ENCODE measurements at places on chromosomes 6 and 20. TPM values are rescaled to one million over a fixed set of nuclear protein-coding genes. Genes with fewer than 3 reads are reported as not detected.

Gene MYMX
- polyA plus RNA-seq = not detected

DNA sequence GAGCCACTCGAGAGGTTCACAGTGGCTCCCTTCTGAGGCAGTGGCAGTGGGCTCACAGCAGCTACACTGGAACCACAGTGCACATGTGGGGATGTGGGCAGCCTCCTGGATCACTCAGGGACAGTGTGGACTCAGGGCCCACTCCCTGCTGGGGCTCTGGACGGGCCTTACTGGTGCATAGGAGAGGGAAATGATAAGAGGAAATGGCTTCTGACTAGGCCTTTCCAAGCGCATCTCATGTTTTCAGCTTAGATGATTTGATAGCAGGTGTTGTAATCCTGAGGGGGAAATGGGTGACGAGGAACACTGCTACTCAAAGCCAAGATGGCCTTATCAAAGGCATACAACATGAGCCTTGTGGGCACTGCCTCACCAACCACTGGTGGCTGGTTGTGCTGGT, 44.0 kb downstream of the PANK2 start:
- peaks cover 11% of the 10 kb centered on the region for H3K4me1 ChIP-seq
- no peaks in the 10 kb centered on the region for H3K36me3 ChIP-seq
- H3K27ac ChIP-seq = peak overlapping the region; percentile 44
- no peaks in the 10 kb centered on the region for H3K27me3 ChIP-seq
- peak overlapping the region; percentile 45 for H3K4me3 ChIP-seq

- H3K36me3 ChIP-seq = no peaks in the 10 kb centered on the region
- H3K4me1 ChIP-seq = no peaks in the 10 kb centered on the region
- H3K4me3 ChIP-seq = no peak overlapping the region
- no peaks in the 10 kb centered on the region for H3K27me3 ChIP-seq
- no peak for DNase-seq
These were observed 116.6 kb downstream of the QRSL1 start for GRCh38 chr6:106745824-106746582.

- no peaks in the 10 kb centered on the region for H3K4me1 ChIP-seq
- H3K36me3 ChIP-seq = no peaks in the 10 kb centered on the region
- H3K27me3 ChIP-seq = no peaks in the 10 kb centered on the region
- no peak overlapping the region for H3K4me3 ChIP-seq
These were observed 73.6 kb downstream of the NDUFAF5 start for GRCh38 chr20:13858439-13858838.

- H3K4me3 ChIP-seq = peak overlapping the region; percentile 93
- H3K27me3 ChIP-seq = no peaks in the 10 kb centered on the region
- H3K27ac ChIP-seq = peak overlapping the region; percentile 99
- DNase-seq = no peak
- H3K4me1 ChIP-seq = peaks cover 14% of the 10 kb centered on the region
These were observed 1.6 kb upstream of the REV3L start for GRCh38 chr6:111484633-111484930.

Gene HLA-DRA
- 7.8 TPM for polyA plus RNA-seq

GRCh38 chr6:149843051-149843633, 21.0 kb downstream of the LRP11 start:
- H3K27me3 ChIP-seq = no peaks in the 10 kb centered on the region
- no peaks in the 10 kb centered on the region for H3K36me3 ChIP-seq
- no peaks in the 10 kb centered on the region for H3K4me1 ChIP-seq
- DNase-seq = no peak
- H3K4me3 ChIP-seq = no peak overlapping the region
